ENCODE measurements at places on chromosomes 3 and 15. TPM values are rescaled to one million over a fixed set of nuclear protein-coding genes. Genes with fewer than 3 reads are reported as not detected.

DNA sequence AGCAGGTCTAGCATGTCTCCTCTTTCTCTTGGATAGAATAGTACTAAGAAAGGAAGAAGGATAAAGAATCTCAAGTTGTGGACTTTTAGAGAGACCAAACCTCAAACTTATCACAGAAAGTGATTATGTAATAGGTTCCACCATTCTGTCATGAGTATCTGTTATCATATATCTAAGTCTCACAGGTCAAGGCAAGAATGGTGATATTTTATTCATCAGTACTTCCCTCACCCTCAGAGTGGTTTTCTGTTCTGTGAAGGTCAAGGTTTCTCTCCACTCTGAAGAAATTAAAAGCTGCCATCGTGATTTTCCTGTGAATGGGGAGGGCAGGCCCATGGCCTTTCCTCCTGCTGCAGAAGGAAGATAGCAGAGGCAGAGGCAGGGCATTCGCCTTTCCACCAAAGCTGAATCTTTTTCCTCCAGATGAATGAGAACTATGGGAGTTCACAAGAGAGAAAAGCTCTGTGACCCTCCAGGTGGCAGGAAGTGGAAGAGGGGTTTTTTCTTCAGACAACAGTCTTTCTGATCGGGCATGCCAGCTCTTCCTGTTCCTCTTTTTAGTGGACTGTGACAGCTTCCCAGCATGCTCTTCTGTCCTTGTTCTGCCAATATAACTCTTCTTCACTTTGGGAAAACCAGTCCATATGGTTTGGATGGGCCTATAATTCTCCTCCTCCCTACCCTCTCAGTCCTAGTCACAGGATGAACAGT lies 37.1 kb upstream of the CCK start:
- no peak overlapping the region for H3K27ac ChIP-seq
- DNase-seq, result no peak
- H3K4me1 ChIP-seq, result no peaks in the 10 kb centered on the region
- H3K27me3 ChIP-seq, result peaks cover 6% of the 10 kb centered on the region
- H3K36me3 ChIP-seq, result no peaks in the 10 kb centered on the region

DNA sequence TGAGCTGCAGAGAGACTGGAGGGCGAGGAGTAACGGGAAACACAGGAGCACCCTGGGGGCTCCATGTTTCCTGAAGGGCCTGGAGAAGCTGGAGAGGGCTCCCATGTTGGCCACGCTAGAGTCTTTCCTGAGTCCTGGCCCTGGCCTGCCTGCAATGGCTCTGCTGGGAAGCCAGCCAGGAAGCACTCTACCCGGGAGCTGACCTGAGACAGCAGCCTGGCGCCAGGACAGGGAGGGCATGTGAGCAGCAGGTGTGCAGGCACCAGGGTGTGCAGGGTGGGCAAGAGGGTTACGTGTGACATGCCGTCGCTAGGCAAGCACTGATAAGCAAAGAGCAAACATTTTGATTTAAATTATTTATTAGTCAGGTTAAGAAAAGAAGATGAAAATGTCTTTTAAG lies 301.4 kb downstream of the OCA2 start:
- H3K4me1 ChIP-seq, result peaks cover 2% of the 10 kb centered on the region
- H3K4me3 ChIP-seq, result no peak overlapping the region
- no peak for DNase-seq
- no peak overlapping the region for H3K27ac ChIP-seq

GRCh38 chr3:62562596-62562995 lies 189.2 kb upstream of the FEZF2 start:
- H3K36me3 ChIP-seq, result no peaks in the 10 kb centered on the region
- DNase-seq, result no peak
- no peaks in the 10 kb centered on the region for H3K27me3 ChIP-seq
- no peak overlapping the region for H3K27ac ChIP-seq

DNA sequence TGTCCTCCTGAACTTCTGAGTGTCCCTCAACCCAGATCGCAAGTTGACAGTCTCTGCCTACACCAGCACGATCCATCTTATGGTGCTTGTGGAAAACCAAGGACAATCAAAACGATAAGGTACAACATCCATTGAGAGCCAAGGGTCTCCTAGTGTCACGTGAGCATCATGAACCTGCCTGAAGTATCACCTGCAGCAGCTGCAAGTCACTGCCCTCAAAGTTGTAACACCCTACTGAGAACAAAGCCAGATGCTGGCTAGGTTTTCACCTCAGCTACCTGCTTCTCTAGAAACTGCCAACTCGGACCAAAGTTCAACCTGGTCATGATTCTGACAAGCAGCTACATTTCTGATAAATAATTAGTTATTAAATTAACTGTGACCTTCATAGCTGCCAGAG lies 17.5 kb downstream of the C2CD4B start:
- no peaks in the 10 kb centered on the region for H3K36me3 ChIP-seq
- peaks cover 5% of the 10 kb centered on the region for H3K4me1 ChIP-seq
- peak overlapping the region; percentile 43 for H3K27ac ChIP-seq
- H3K27me3 ChIP-seq, result peaks cover 11% of the 10 kb centered on the region
- no peak overlapping the region for H3K4me3 ChIP-seq

GRCh38 chr15:68561171-68561900 lies 17.5 kb upstream of the CORO2B start:
- H3K36me3 ChIP-seq, result peaks cover 5% of the 10 kb centered on the region
- H3K4me3 ChIP-seq, result no peak overlapping the region
- peaks cover 17% of the 10 kb centered on the region for H3K4me1 ChIP-seq
- H3K27ac ChIP-seq, result no peak overlapping the region
- DNase-seq, result no peak

GRCh38 chr3:61236556-61236955 lies 14.7 kb downstream of the FHIT start:
- DNase-seq, result no peak
- no peak overlapping the region for H3K27ac ChIP-seq
- peaks cover 1% of the 10 kb centered on the region for H3K36me3 ChIP-seq
- no peaks in the 10 kb centered on the region for H3K4me1 ChIP-seq
- H3K27me3 ChIP-seq, result no peaks in the 10 kb centered on the region

GRCh38 chr3:128889139-128889894 lies 9.9 kb downstream of the ACAD9 start:
- H3K36me3 ChIP-seq, result no peaks in the 10 kb centered on the region
- H3K27me3 ChIP-seq, result no peaks in the 10 kb centered on the region
- H3K4me3 ChIP-seq, result no peak overlapping the region
- no peaks in the 10 kb centered on the region for H3K4me1 ChIP-seq
- DNase-seq, result no peak

DNA sequence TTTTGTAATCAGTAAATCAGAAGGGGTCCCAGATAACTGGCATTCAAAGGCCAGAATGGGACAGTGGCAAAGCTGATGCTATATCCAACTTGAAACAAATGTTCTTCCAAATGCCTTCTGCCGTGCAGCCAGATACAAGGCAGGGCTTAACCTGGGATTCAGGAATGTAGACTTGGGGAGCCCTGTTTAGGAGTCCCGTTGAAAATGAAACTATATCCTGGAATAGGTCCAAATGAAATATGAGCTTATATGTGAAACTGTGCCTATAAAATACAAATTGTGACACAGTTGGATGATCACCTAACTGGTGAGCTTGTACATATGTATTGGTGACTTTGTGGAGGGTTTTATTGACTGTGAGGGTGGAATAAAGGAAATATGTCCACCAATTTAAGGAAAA lies 28.7 kb downstream of the FRMD4B start:
- no peaks in the 10 kb centered on the region for H3K36me3 ChIP-seq
- peaks cover 31% of the 10 kb centered on the region for H3K27me3 ChIP-seq
- DNase-seq, result no peak
- H3K4me3 ChIP-seq, result no peak overlapping the region
- peaks cover 7% of the 10 kb centered on the region for H3K4me1 ChIP-seq

DNA sequence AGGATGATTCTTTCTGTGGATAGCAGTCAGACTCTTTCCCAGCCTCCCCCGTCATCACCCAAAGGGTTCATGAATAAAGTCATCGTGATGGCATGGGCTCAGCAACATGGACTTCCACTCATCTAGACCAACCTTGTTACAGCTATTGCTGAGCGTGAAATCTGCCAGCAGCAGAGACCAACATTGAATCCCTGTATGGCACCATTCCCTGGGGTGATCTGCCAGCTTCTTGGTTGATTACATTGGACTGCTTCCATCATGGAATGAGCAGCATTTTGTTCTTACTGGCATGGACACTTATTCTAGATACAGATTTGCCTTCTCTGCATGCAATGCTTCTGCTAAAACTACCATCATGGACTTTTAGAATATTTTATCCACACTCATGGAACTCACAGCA lies 195.6 kb upstream of the AZI2 start:
- DNase-seq, result no peak
- no peak overlapping the region for H3K27ac ChIP-seq
- H3K27me3 ChIP-seq, result no peaks in the 10 kb centered on the region
- no peaks in the 10 kb centered on the region for H3K4me1 ChIP-seq
- no peaks in the 10 kb centered on the region for H3K36me3 ChIP-seq

- H3K4me3 ChIP-seq, result no peak overlapping the region
- DNase-seq, result no peak
- H3K4me1 ChIP-seq, result no peaks in the 10 kb centered on the region
- H3K27me3 ChIP-seq, result peaks cover 24% of the 10 kb centered on the region
- H3K36me3 ChIP-seq, result no peaks in the 10 kb centered on the region
- no peak overlapping the region for H3K27ac ChIP-seq
These were observed 70.0 kb upstream of the SLC6A6 start for GRCh38 chr3:14332392-14332791.

GRCh38 chr3:194631696-194632095 lies 1.5 kb downstream of the TMEM44 start:
- H3K36me3 ChIP-seq, result no peaks in the 10 kb centered on the region
- H3K4me1 ChIP-seq, result peaks cover 5% of the 10 kb centered on the region
- H3K27me3 ChIP-seq, result no peaks in the 10 kb centered on the region
- peak overlapping the region; percentile 86 for H3K4me3 ChIP-seq

DNA sequence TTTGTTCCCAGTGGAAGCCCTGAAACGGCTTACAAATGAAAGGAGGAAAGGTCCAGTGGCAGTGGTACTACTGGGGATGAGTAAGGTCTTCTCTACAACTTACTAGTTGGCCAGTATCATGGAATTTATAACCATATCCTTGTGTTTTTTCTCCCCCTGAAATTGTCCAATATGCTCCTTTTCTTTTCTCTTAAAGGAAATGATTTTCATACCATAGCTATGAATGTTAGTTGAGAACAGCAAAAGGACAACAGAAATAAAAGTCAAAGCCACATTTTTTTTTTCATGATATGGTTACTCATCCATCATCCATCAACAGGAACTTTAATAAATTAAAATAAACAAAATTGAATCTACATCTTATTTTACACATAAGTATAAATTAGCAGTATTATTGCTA lies 450.4 kb downstream of the MFSD1 start:
- H3K4me3 ChIP-seq, result no peak overlapping the region
- H3K36me3 ChIP-seq, result no peaks in the 10 kb centered on the region
- DNase-seq, result no peak
- peaks cover 4% of the 10 kb centered on the region for H3K4me1 ChIP-seq

GRCh38 chr3:46375218-46375617 lies 4.5 kb downstream of the CCR5 start:
- DNase-seq, result no peak
- peak overlapping the region; percentile 81 for H3K4me3 ChIP-seq

- no peak for DNase-seq
- H3K4me1 ChIP-seq, result no peaks in the 10 kb centered on the region
- H3K27me3 ChIP-seq, result no peaks in the 10 kb centered on the region
- no peak overlapping the region for H3K4me3 ChIP-seq
- H3K27ac ChIP-seq, result no peak overlapping the region
- H3K36me3 ChIP-seq, result no peaks in the 10 kb centered on the region
These were observed 119.6 kb downstream of the STT3B start for GRCh38 chr3:31652296-31652695.

- no peak overlapping the region for H3K4me3 ChIP-seq
- peaks cover 12% of the 10 kb centered on the region for H3K4me1 ChIP-seq
- H3K36me3 ChIP-seq, result peaks cover 4% of the 10 kb centered on the region
- DNase-seq, result no peak
- H3K27ac ChIP-seq, result peak overlapping the region; percentile 47
These were observed 19.7 kb downstream of the CHMP2B start for GRCh38 chr3:87246662-87247429.

The TMEM212 gene
- not detected for total RNA-seq

The CCDC80 gene
- total RNA-seq, result not detected

The ECE2 gene
- total RNA-seq, result not detected

The ELL3 gene
- 0.63 TPM for total RNA-seq

The GCHFR gene
- 16.4 TPM for total RNA-seq
